ENCODE measurements at places on chromosomes 5 and 9.

DNA sequence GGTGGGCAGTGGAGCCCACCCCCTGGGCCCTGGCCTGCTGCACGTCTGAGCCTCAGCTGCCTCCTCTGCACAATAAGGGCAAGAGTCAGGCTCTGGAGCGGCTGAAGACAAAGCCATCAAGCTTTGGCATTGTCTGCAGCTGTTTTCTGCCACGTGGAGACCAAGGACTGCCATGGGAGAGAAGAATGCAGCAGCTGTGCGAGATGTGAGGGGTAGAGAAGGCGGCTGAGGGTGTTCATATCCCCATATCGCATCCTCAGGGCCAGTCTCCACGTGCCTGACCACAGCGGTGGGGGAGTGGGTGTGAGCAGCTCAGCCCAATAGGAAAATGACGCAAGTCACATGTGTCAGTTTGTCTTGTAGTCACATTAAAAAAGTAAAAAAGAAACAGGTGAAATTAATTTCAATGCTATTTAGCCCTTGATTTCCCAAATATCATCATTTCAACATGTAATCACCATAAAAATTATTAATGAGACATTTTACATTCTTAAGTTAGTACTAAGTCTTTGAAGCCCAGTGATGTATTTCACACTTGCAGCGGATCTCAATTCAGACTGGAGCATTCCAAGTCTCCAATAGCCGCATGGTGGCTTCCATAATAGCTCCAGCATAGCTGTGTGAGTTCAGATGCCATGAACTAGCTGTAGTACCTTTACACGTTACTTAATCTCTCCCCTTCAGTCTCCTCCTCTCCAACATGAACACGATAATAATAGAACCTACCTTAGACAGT lies 6.6 kb downstream of the C1QTNF2 start:
- DNase-seq = no peak

DNA sequence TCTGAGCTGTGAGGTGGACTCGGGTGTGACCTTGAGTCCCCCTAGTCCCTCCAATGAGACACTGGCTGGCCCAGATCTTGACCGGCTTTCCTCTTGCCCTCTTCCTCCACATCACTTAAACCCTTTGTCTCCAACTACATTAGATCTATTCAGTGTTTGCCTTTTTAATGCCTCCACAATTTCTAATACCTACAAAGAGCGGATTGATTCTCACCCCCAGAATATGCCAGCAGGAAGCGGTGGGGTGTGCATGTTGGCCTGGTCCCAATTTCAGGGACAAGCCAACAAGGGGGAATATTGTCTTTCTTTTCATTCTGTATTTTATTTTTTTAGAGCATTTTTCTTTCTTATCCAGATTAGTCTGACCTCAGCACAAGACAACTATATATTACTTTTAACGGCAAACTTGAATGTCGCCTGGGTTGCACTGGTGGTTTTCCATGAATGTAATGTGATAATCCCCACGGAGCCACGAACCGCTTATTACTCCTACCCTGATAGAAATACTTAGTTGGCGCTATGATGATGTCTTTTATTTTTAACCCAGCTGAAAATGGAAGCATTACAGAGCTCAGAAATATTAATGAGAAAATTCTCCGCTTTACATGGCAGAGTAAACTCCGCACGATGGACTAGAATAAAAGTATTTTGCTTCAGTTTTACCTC lies 68.5 kb upstream of the MYO10 start:
- DNase-seq = no peak

GRCh38 chr5:149711338-149711737 lies 18.8 kb upstream of the PPARGC1B start:
- DNase-seq = no peak

- no peak for DNase-seq
Observed at GRCh38 chr9:5617749-5618148, 11.2 kb upstream of the RIC1 start.

GRCh38 chr9:5563417-5563815 lies 53.1 kb downstream of the PDCD1LG2 start:
- no peak for DNase-seq

- DNase-seq = no peak
Observed at GRCh38 chr9:129280236-129280622, 102.2 kb upstream of the IER5L start.

DNA sequence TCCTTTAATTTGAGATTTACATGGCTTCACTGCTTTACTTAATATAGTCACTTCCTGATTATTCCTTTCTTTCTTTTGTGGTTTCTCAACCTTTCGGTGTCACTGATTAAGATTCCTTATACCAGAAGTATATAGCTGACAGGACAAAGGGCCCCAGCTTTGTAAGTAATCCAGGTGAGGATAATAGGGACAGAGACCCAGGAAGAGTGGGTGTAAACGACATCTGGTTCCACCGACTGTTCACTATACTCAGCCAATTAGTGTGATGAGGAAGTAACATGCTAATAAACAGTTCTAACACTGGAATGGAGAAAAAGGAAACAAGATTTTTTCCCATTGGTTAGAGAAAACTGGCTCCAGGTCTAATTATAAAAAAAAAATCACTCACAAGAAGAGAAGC lies 286.3 kb upstream of the EFNA5 start:
- peak; percentile 2 for DNase-seq

DNA sequence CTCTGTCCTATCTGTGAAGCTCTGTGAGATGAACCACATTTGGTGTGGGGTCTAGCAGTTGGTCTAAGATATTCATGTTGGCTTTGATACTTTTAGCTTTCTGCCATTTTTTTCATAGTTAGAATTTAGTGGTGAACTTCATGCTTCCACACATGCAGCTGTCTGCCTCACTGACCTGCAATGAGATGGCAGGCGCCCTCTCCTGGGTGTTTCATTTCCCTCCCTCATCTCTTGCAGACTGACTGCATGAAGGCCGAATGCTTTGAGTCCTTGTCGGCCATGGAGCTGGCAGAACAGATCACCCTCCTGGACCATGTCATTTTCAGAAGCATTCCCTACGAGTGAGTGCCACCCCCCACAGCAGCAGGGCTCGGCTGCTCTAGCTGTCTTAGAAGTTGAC lies 26.1 kb upstream of the CKMT2 start:
- no peak for DNase-seq

- DNase-seq = peak; percentile 92
Observed at GRCh38 chr5:1312993-1313833, 18.3 kb upstream of the TERT start.

DNA sequence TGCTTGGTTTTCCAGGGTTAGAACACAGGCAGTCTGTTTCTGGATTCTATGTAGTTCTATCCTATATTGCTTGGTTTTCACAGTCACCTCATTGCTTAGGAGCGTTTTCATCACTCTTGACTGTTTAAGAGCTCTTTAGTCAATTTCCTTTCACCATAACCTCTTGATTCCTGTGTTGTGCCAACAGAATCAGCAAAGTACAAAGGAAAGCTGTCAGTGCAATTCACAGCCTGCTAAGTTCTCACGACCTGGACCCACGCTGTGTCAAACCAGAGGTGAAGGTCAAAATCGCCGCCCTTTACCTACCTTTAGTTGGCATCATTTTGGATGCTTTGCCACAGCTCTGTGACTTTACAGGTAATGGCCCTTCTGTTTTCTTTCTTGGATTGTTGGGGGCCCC lies 199.9 kb downstream of the DOCK8 start:
- no peak for DNase-seq

DNA sequence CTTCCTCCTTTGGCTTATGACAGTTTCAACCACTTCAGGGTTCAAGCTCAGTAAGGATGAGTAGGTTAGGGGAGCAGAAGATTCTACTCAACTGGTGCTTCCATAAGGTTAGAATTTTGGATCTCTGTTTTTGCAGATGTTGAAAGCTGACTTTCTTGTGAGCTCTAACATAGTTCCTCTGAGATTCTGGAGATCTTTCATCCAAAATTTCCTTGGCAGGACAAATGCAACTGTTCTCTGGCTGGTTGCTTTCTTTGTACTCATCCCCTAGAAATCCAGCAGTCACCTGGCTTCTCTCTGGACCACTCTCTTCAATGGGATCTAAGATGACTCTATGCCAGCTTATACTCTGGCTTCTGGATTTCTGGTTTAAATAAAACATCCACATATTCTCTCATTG lies 189.6 kb downstream of the ESM1 start:
- no peak for DNase-seq

DNA sequence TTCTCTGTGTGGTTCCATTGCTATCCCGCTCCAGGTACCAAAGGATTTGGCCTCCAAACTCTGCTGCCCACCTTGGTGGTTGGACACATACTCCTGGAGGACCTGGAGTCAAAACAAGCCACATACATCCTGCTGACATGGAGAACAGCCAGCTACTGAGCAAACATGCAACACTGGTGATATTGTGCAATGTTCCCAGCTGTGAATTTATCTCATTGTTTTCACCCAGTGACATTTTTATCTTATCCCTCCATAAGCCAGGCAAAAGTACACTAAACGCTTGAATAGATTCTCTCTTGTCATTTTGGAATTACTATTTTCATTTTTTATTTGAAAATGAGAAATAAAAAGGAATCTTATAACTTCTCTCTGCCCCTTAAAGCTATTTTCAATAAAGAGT lies 11.1 kb upstream of the CTSL start:
- DNase-seq = peak; percentile 8

DNA sequence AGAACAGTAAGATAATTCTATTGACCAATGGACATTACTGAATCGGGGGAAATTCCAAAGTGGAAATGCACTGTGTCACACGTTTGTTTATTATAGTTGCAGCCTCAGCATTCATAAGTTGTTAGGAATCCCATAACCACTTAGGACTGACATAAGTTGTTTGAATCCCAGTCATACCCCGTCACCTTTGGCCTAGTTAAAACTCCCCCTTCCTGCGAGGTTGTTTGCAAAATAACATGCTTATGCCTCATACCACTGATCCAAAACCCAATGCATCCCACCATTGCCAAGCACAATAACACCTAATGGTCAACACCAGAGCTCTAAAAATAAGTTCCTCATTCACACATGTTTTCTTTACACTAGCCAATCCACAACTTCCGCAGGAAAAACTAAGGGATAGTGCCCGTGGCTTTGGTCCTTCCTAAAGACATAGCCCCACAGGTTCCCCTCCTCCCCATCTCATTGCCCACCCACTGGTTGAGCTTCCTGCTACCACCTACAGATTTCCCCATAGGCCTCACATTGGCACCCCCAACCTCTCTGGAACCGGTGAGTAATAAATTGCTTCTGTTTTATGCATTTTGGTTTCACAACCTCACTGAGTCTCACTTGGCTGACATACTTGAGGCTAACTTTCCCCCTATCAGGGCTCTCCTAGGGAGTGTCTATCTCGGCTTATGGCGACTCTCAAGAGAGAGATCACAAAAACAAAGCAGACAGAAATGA lies 42.3 kb upstream of the MUSK start:
- DNase-seq = no peak

DNA sequence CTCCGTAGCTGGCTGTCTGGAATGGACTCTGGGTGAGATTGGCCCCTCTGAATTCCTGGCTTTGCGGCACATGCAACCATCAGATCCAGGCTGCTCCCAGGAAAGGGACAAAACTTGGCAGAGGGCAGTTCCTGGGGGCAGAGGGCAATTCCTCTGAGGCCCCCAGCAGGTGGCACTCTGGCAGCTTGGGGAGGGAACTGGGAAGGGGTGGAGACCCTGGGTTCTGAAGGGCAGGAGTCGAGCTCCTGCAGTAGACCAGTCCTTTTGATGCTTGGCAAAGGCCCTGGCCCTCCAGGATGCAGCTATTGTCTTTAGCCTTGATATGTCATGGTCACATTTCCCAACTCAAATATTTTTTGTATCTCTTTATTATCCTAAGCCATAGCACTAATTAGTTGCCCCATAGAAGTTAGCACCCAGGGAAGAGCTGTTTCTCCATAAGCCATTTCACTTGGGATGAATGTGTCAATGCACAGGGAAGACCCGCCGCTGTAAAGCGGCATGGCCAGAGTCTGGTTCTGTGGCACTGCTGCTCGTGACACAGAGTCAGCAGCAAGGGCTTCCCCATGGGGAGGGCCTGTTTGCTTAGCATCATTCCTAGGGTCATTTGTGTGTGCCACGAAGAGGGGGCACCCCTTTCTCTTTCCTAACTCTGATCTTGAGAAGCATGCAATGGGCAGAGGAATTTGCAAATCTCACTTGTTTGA lies 51.2 kb upstream of the CDK20 start:
- no peak for DNase-seq

GRCh38 chr9:133637451-133638055 lies 1.4 kb downstream of the DBH start:
- no peak for DNase-seq

DNA sequence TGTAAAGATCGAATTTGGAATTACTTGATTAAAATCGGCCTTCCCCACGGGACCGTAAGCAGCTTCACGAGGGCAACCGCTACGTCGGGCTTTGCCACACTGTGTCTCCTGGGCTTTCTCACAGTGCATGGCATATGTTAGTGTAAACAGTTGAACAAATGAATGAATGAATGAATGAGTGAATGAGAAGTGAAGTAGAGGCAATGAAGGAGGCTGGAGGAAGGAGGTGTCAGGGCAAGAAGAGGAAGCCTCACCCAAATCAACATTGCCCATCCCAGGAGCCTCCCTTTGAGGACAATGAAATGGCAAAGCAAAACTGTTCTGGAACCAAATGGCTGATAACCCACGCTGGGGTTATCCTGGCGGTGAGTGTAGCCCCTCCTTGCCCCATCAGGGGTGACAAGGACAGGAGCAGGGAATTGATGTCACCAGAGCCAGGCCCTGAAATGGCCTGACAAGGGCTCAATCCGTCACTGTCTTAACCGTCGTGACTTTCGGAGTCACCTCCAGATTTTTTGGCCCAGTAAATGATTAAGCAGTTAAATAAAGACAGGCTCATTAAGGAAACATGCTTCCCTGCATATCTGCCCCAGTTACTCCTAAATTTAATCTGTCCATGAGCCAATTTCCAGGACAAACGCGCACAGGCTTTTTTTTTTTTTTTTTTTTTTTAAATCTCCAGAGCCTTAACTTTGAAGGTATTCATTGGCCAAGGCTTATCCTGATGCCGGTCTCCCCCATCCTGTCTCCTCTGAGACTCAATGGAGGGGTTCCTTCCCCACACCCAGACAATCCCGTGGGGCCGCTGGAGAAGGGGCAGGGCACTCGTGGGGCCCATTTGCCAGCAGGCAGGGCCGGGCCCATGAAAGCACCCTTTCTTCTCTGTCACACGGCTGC lies 88.4 kb upstream of the BOD1 start:
- DNase-seq = no peak

GRCh38 chr9:121321016-121321503 lies 49.0 kb downstream of the STOM start:
- DNase-seq = no peak
